MCF 10A (cell line): ENCODE measurements at places on chromosomes 16 and 17.

- DNase-seq: no peak
These were observed 136.0 kb downstream of the ANKRD11 start for GRCh38 chr16:89354325-89354724.

DNA sequence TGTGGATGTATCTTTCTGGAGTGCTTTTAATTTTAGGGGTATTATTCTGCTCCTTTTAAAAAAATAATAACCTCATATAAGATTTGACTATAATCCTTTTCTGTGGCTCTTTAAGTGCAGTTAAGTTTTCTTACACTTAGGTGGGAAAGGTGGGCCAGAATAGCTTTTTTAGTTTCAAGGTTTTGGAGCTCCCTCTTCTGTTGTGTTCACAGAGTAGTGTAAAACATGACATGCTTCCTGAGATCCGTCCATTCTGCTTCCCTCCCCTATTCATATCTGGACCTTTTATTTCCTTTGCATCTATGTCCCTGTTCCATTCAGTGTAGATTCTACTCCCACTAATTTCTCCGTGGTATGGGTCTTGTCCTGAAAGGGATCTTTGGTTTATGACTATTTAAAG, 12.8 kb downstream of the LRRC36 start:
- peak; percentile 23 for DNase-seq

DNA sequence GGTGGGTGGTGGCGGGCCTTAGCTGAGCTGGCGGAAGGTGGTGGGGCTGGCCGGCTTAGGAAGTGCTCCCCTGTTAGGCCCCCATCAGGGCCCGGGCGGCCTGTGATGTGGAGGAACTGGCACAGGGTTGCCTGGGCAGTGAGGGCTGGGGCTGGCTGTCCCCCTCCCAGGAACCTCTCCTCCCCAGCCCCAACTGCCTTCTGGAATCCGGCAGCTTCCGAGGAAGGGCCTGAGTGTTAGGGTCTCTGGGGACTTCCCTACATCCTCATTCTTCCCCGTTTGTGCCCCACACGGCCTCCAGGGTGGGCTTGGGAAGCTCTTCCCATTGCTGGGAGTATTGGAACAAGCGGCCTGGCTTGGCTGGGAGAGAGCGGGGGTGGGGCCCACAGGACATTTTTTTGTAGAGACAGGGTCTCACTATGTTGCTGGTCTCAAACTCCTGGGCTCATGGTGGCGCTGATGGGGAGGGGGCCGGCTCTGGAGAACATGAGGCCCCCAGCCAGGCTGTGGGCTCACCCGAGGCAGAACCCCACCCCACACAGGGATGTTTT, 89.9 kb upstream of the CIBAR2 start:
- no peak for DNase-seq

DNA sequence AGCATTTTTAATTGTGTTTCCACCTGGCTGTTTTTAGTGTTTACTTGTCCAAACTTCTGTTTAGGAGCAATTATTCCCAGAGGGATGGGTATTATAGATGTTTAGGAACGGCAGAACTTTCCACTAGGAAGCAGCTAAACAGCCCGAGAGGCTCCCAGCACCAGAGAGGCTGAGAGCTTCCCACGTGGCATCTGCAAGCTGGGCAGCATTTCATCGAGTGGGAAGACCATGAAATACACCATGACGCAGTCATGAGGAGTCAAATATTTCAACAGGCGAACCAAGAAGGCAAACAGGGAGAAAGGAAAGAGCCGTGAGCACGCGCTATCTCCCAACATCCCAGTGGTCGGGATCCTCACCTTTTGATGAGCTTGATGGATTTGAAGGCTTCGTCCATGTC, 24.1 kb downstream of the TMEM204 start:
- no peak for DNase-seq

- no peak for DNase-seq
These were observed 1401.0 kb downstream of the CDH11 start for GRCh38 chr16:63720848-63721247.

GRCh38 chr16:19994466-19995170, 79.1 kb downstream of the GPR139 start:
- DNase-seq: no peak

GRCh38 chr16:85302018-85302847, 190.0 kb upstream of the CIBAR2 start:
- DNase-seq: no peak

- no peak for DNase-seq
These were observed 50.7 kb downstream of the SMURF2 start for GRCh38 chr17:64611369-64611768.

GRCh38 chr17:8046929-8047768, 8.3 kb downstream of the ALOX15B start:
- no peak for DNase-seq

DNA sequence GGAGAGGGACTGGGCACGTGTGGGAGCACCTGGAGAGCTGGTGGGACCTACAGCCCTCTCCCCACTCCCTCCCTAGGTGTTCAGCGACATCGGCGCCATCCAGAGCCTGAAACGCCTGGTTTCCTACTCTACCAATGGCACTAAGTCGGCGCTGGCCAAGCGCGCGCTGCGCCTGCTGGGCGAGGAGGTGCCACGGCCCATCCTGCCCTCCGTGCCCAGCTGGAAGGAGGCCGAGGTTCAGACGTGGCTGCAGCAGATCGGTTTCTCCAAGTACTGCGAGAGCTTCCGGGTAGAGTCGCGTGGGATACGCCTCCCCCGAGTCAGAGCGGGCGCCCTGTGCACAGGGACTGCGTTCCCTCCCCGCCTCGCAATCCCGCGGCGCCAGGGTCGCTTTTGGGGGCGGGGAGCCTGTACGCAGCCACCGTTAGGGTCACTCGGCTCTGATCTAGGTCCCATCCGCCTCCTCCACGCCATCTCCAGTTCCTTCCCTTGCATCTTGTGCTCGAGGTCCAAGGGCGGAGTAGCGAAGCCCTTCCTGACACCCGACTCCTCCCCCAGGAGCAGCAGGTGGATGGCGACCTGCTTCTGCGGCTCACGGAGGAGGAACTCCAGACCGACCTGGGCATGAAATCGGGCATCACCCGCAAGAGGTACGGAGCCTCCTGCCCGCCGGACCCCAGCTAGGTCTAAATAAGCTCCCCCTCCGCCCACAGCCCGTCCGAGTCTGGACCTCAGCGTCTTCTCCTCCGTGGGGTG, 13.0 kb downstream of the SARM1 start:
- no peak for DNase-seq

GRCh38 chr16:58510097-58510775, 5.1 kb upstream of the SETD6 start:
- no peak for DNase-seq

DNA sequence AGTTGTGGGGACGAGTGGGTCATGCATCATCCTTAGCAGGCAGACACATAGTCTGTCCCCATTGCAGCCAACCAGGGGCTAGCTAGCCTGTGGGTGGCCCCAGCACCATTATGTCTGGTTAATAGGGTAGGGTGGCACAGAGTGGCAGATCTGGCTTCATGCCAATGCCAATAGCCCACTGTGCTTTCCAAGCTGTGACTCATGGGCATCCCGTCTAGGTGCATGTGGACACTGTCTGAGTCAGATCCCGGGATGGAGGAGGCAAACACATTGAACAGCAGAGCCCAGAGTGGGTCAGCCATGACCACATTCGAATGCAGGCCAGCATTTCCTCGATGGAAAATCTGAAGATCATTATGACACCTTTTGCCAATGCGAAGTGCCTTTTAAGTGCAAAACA, 2.5 kb downstream of the HS3ST2 start:
- peak; percentile 56 for DNase-seq

- no peak for DNase-seq
These were observed 7.1 kb downstream of the GIT1 start for GRCh38 chr17:29582254-29582765.

DNA sequence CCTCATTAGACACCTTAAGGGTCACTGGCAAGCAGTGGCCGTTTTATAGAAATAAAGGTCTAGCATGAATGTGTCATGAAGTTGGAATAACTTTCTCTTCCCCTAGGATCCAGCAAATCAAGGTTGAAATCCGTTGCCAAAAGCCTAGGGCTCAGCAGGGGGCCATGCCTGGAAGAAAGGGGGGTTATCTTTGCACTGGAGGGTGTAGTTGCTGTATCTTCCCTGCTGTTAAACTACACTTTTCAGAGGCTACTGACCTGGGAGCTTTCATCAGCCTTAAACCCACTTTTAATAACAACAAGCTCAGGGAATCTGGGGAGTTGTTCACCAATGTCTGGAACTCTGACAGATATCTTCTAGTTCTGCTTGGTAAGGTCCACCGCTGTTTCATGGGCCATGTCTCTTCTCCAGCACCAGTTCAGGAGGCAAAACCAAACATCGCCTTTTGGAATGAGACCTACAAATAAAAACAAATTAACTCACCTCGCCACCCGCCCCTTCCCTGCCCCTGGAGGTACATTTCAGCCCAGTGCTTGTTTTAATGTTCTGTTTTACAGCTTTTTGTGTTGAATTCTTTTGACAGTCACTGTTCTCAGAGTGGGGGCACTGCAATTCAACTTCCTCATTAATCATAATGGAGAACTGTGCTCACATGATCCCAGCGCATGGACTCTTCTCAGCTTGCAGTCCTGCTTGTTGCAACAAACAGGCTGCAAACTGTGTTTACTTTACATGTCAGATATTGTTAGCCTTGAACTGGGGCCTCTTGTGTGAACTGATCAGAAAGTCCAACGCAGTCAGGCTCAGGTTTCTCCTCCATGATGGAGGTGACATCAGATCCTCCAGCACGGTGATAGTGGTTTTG, 508.7 kb downstream of the KCNJ2 start:
- no peak for DNase-seq

DNA sequence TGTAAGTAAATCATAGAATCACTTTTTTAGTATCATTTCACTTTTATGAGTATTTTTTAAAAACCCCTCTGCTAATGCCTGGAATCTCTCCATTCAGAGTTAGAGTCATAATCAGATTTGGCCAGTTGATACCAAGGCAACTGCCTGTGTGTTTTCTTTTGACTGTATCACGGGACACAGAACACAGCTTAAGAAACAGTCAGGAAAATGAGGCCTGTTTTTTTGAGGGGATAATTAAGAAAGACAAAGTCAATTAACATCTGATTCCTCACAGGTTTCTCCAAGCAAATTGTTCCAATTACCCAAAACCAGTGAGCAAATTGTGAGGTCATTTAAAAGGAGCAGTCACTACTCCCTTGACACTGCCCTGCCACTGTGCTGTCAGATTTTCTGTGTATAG, 944.5 kb upstream of the SOX9 start:
- no peak for DNase-seq

GRCh38 chr17:4541328-4542002, 13.7 kb downstream of the MYBBP1A start:
- DNase-seq: no peak

GRCh38 chr16:79288066-79288465, 312.5 kb downstream of the MAF start:
- DNase-seq: no peak

DNA sequence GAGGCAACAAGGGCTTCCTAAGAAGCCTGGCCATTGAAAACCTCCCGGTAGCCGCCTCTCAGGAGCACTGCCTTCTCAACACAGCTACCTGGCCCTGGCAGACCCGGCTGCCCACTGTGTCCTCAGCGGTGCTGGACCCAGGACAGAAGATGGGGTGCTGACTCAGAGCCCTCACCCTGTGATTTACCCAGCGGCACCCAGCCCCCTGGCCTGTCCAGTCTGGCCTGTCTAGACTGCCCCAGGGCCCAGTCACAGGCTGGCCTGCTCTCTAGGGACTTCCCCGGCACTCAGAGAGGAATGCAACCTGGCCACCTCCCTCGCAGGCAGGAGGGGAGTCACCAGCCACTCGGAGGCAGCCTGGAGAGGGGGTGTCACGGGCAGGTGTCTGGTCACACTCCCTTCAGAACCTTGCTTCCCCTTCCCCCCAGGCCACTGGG, 20.1 kb downstream of the PIEZO1 start:
- peak; percentile 43 for DNase-seq

- no peak for DNase-seq
These were observed 12.5 kb downstream of the NPTX1 start for GRCh38 chr17:80463784-80464400.

GRCh38 chr16:73233846-73234424, 186.0 kb upstream of the ZFHX3 start:
- no peak for DNase-seq

DNA sequence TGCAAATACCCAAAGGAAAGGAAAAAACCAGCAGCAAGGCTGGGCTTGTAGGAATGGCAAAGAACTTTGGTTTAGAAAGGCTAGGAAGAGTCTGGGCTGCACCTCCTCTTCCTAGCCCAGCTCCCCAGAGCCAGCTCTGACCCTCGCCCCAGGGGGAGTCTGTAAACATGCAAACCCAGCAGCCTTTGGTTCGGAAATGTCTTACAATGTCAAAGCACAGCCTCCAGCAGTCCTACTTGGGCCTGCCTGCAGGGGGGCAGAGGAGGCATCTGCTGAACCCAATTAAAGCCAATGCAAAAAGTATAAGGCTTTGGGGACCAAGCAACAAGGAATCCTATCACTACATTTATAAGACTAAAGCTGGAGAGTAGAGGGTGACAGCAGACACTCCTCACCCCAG, 5.0 kb upstream of the FTSJ3 start:
- no peak for DNase-seq
